NCI-H1930 (cell line): ENCODE measurements at places on chromosomes 6 and 20.

DNA sequence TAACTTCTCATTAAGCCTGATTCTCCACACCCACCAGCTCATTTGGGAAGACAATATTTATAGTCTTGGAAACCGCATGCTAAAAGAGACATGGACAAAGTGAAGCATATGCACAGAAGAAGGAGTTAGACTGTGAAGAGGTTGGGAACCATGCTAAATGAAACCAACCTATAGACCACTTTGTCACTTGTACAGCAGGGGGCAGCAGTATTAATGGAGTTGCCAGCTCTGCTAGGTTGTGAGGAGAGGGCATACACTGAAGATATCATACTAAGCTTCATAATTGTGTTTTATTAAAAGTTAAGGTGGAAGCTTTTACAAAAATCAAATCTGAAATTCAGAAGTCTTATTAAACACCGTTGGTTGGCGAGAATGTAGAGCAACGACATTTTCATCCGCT lies 38.3 kb upstream of the HMGCLL1 start:
- DNase-seq: no peak

DNA sequence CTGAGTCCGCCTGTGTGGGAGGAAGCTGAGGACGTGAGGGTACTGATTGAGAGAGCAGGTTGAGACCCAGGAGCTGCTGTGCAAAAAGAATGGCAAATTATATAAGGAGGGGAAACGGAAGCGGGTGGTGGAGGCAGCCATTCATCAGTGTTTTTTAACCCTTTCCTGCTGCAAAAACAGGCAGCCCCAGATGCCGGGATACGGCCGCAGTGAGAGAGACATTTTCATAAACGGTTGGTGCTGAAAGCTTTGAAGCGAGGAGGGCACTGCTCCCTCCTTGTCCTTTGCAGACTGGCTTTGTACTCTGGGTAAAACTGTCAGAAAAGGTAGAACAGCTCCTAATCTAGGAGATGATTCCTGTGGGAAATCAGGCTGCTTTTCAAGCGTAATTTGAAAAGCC lies 56.4 kb downstream of the TTI1 start:
- DNase-seq: no peak

DNA sequence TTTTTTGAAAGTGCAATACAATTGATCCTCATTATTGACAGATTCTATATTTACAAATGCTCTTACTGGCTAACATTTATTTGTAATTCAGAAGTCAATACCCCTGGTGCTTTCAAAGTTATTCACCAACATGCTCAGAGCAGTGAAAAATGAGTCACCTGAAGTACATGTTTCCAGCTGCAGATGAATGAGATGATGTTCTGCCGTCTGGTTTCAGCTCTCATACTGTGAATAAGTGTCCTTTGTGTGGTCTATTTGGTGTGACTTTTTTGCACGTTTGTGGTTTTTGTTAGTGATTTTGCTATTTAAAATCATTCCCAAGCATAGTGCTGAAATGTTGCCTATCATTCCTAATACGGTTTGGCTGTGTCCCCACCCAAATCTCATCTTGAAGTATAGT lies 22.3 kb upstream of the EYA4 start:
- no peak for DNase-seq

GRCh38 chr6:159919011-159919511 lies 28.3 kb downstream of the MAS1 start:
- DNase-seq: no peak
